Thoracic aorta (tissue), 2 donors: ENCODE measurements at places on chromosomes 16 and 17.

DNA sequence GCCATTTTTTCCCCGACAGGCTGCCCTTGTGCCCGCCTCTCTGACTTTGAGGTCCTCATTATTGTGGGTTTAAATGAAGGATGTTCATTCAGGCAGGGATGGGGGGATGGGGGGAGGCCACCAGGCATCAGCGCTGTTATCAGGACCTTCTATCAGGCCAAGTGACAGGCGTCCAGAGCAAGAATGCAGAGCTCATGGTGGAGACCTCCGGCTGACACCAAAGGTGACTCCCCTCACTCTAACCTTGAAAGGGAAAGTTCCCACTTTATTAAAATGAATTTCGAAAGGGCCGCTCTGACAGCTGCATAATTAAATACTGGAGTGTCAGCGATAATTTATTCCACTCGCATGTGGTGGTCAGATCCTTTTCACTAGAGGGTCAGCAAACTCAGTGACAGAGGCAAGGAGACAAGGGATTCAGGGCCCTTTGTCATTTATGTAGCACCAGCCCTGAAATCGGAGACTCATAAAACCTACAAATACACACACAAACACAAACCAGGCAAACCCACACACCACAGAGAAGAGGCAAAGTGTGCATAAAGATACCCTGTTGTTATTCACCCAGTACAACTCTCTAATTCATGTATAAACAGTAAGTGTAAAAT is 436.0 kb downstream of the MAF start:
- no peaks in the 10 kb centered on the region for H3K27me3 ChIP-seq
- H3K27ac ChIP-seq, result no peak overlapping the region
- H3K4me3 ChIP-seq, result peak overlapping the region; percentile 17
- DNase-seq, result no peak
- H3K36me3 ChIP-seq, result no peaks in the 10 kb centered on the region
- H3K4me1 ChIP-seq, result no peaks in the 10 kb centered on the region

DNA sequence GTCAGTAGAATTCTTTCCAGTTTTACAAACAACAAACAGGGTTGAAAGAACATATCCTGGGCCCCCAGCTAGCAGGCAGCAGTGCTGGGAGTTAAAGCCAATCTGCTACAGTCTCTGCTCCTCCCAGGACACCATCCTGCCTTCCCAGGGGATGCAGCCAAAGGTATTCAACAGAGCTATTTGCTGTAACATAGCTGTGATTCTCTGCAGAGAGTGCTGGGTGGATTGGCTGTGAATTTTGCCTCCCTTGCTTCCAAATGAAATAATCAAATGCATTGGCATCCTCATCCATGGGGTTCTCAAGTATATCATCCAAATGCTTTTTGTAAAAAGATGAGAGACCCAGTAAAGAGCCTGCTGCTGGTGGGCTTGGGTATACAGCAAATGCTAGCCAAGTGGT is 124.3 kb downstream of the NPIPB5 start:
- H3K27me3 ChIP-seq, result no peaks in the 10 kb centered on the region
- H3K4me3 ChIP-seq, result no peak overlapping the region
- no peak for DNase-seq
- H3K36me3 ChIP-seq, result no peaks in the 10 kb centered on the region
- no peak overlapping the region for H3K27ac ChIP-seq

- DNase-seq, result no peak
- H3K36me3 ChIP-seq, result no peaks in the 10 kb centered on the region
- no peak overlapping the region for H3K27ac ChIP-seq
- no peak overlapping the region for H3K4me3 ChIP-seq
- no peaks in the 10 kb centered on the region for H3K4me1 ChIP-seq
Observed at GRCh38 chr16:76614269-76614668, 337.1 kb downstream of the CNTNAP4 start.

DNA sequence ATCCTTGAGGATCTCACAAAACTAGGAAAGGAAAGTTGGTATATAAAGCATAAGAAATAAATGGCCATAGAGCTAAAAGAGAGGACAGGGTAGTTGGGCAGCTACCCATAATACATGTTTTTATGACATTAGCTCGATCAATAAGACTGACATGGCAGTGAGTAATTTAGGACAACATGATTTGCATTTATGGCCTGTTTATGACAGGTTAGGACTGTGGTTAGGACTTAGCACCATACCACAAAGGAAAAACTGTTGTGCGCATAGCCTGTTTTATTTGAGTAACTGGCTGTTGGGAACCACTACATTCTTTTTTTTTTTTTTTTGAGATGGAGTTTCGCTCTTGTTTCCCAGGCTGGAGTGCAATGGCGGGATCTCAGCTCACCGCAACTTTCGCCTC is 18.0 kb upstream of the TRIM37 start:
- no peak overlapping the region for H3K27ac ChIP-seq
- H3K4me3 ChIP-seq, result no peak overlapping the region

- H3K27ac ChIP-seq, result no peak overlapping the region
- H3K4me3 ChIP-seq, result no peak overlapping the region
- DNase-seq, result no peak
Observed at GRCh38 chr17:47687748-47688147, 6.2 kb upstream of the TBKBP1 start.

DNA sequence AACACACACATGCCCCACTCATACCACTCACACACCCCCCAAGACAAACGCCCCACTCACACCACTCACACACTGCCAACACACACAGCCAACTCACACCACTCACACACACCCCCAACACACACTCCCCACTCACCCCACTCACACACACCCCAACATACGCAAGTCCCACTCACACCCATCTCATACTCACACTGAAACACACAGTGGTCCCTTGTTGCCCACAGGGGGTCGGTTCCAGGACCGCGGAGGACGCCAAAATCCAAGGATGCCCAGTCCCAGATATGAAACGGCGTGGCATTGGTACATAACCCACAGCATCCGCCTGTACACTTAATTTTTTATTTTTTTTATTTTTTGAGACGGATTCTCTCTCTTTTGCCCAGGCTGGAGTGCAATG is 20.9 kb downstream of the RNF213 start:
- H3K4me1 ChIP-seq, result peaks cover 29% of the 10 kb centered on the region
- peaks cover 12% of the 10 kb centered on the region for H3K36me3 ChIP-seq
- no peak for DNase-seq
- no peak overlapping the region for H3K27ac ChIP-seq
- H3K27me3 ChIP-seq, result no peaks in the 10 kb centered on the region

DNA sequence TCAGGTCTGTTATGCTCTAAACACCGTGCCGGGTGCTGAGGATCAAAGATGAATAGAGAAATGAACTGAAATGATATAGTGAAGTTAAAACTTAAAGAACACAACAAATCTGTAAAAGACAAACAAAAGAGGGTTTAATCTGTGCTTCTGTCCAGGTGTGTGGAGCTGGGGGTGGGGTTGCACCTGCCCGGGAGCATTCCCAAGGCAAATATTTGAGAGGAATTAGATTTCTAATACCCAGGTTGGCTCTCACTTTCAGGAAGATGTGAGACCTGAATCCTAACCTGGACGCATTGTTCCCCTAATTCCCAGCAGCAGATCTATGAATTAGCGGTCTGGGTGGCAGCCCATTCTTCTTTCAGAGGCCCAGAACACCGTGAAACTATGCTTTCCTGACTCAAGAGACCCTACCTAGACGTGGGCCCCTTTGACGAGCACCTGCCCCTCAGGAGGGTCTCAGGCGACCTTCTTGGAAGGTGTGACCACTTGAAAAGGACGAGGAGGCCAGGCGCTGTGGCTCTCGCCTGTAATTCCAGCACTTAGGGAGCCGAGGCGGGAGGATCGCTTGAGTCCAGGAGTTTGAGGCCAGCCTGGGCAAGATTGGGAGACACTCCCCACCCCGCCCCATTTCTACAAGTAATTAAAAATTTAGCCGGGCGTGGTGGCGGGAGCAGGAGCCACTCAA is 677 bp upstream of the RANGRF start:
- H3K27ac ChIP-seq, result peak overlapping the region; percentile 90
- peak overlapping the region; percentile 91 for H3K4me3 ChIP-seq
- H3K27me3 ChIP-seq, result no peaks in the 10 kb centered on the region
- H3K4me1 ChIP-seq, result peaks cover 16% of the 10 kb centered on the region

DNA sequence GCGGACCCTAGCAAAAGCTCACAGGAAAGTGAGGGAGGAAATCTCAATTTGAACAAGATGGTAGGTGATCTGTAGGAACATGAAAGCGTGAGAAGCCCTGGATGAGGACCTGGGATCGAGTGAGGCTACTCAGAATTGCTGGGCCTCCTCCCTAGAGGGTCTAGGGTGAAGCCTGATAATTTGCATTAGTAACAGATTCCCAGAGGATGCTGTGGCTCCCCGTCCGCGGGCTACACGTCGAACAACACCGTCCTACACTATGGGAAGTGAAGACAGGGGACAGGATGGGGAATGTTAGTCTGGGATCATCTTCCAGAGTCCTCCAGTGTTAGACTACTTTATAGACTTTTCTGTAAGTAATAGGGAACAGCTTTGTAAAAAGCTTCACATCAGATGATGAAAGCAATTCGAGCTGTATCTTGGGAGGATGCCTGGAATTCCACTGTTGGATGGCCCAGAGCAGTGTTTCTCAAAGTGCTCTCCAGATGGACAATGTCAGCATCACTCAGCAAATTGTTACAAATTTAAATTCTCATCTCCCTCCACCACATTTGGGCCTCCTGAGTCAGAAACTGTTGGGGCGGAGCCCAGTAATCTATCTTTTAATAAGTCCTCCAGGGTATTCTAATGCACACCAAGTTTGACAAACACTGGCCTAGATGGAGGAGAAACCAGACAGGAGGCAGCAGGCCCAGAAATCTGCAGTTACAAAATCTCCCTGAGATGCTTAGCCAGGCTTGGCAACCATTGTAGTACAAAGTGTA is 6.5 kb downstream of the FNDC8 start:
- H3K4me1 ChIP-seq, result no peaks in the 10 kb centered on the region
- H3K36me3 ChIP-seq, result peaks cover 10% of the 10 kb centered on the region

- peaks cover 28% of the 10 kb centered on the region for H3K4me1 ChIP-seq
- DNase-seq, result no peak
- peaks cover 8% of the 10 kb centered on the region for H3K36me3 ChIP-seq
Observed at GRCh38 chr16:68309799-68310198, 947 bp downstream of the SLC7A6OS start.

DNA sequence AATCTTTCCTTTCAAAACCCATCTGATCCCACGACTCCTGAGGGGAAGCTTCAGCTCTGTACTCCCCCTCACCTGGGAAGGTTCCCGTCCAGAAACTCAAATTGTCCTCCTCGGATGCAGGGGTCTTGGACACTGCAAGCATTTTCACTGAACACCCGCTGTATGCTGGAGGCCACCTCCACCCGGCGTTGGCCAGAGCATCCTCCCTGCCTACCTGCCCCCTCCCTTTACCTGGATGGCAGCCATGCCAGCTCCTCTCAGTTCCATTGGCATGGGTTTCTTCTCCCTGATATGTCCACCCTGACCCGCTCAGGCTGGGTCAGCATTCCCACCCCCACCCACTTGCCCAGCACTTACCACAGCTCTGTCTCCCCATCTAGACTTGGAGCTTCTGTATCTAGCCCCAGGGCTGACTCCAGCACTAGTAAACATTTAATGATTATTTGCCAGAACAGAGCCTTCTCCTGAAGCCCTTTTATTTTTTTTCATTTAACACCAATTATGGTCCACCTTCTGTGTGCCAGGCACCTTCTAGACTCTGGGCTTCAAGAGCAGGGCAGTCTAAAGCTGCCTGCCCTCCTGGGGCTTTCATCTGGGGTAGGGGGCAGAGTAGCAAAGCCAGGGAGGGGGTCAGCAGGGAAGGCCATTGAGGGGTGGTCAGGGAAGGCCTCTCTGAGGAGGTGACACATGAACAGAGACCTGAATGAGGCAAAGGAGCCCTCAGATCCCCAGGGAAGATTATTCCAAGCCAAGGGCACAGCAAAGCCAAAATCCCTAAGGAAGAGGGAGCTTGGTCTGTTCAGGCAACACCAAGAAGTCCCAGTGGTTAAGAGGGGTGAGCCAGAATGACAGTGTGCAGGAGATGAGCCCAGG is 8.9 kb upstream of the KRT19 start:
- no peaks in the 10 kb centered on the region for H3K36me3 ChIP-seq
- no peak overlapping the region for H3K27ac ChIP-seq
- no peaks in the 10 kb centered on the region for H3K27me3 ChIP-seq
- DNase-seq, result no peak
